ENCODE measurements at places on chromosomes 16 and 17.

DNA sequence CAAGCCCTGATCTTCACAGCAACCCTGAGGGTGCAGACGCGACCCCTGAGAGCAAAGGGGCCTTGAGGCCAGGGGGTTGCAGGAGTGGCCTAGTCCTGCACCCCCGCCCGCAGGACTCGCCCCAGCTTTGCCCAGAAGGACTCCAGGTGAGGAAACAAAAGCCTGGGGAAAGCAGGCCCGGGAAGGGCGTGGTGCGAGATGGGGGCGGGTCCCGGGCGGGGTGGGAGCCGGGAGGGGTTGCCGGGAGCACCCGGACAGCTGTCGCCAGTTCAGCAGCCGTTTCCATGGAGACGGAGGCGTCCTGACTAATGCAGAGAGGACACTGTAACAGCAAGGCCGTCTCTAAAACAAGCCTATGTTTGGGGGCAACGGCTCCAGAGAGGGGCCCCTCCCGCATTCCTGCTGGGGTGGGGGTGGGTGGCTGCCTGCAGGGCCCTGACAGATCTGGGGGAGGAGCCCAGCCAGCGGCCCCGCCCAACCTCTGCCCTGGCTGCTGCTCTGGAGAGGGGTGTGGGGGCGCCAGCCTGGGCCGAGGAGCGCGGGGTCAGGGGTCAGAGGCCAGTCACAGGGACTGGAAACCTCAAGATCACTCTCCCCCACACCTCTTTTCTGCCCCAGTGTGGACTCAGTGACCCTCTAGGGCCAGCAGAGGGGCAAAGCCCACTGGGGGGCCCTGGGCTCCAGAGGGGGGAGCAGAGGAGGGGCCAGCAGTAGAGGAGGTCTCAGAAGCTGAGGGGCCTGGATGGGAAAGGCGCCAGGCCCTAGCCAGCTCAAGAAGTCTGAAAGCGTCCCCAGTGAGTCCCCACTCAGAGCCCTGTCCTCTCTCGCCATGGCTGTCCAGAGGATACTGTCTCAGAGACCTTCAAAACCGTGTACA is 3.1 kb upstream of the TPPP3 start:
- DNase-seq: no peak

- no peak for DNase-seq
Observed at GRCh38 chr17:50511058-50511457, 2.8 kb downstream of the MYCBPAP start.

- DNase-seq: no peak
Observed at GRCh38 chr16:5065813-5066212, at the start of gene C16orf89. C16orf89 (minus strand) TSS chr16:5065956; CDS start chr16:5065908, 48 bp downstream.

DNA sequence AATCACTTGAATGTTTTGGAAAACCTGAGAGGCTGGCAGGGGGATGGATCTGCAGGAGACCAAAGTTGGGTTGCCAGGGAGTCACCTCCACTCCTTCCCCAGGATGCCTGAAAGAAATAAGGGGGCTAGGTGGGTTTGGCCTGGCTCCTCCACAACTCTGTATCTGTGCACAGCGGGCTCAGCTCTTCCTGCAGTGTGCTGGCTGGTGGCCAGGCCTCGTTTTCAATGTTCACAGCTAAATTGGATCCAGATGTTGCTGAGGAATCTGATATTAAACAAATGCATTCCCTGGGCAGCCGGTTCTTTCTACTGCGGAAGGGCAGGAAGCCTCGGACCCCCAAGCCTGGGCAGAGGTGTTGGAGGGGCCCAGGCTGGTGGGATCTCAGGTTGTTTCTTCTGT is 106.2 kb downstream of the N4BP1 start:
- DNase-seq: no peak

DNA sequence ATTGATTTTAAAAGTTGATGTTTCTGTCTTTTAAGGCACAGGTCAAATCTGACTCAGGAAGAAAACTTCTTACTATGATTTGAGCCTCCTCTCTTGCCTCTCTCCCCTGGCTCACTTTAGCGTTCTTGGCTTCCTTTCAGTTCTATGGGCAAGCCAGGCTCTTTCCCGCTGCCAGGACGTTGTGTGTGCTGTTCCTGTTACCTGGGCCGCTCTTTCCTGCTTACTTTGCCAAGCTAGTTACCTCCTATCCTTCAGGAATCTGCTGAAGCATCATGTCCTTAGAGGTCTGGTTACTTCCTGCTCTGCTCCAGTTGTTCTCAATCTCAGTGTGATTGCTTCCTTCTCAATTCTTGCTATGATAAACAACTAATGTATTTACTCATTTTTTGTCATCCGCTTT is 1108.5 kb upstream of the EEF2KMT start:
- no peak for DNase-seq

DNA sequence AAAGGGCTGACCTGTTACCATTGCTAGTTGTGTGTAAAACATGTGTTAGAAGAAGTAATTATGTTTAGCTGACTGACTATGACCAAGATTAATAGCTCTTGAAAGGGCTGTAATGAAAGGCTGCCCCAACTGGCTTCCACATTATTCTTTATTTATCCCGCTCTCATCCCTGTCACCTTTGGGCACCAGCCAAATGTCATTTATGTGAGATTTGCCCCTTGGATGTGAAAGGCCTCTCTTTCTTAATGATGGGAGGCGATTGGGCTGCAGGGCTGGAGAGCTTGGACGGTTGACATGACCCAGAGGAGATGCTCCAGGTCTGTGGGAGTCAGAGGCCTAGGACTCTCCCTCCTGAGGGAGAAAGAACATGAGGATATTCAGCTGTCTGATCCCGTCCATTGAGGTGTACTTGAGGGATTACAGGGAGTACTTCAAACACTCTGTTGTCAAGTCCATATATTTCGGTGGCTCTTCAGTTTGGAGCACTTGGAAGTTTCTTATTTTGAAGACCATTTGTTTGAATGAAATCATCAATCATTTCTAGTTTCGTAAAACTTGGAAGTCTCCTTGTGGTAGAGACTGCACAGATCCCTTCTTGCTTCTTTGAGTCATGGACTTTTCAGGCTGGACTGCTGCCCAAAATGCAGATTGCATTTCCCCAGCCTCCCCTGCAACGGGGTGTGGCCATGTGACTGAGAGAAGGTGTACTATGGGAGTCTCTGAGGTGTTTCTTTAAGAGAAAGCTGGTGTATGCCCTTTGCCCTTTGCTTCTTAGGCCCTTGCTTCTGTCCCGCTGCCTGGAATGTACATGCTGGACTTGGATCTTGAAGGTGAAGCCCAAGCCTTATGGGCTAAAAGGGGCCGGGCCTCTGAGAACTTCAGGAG is 51.3 kb downstream of the FTO start:
- DNase-seq: no peak

- no peak for DNase-seq
Observed at GRCh38 chr16:69253870-69254341, 57.2 kb upstream of the VPS4A start.

DNA sequence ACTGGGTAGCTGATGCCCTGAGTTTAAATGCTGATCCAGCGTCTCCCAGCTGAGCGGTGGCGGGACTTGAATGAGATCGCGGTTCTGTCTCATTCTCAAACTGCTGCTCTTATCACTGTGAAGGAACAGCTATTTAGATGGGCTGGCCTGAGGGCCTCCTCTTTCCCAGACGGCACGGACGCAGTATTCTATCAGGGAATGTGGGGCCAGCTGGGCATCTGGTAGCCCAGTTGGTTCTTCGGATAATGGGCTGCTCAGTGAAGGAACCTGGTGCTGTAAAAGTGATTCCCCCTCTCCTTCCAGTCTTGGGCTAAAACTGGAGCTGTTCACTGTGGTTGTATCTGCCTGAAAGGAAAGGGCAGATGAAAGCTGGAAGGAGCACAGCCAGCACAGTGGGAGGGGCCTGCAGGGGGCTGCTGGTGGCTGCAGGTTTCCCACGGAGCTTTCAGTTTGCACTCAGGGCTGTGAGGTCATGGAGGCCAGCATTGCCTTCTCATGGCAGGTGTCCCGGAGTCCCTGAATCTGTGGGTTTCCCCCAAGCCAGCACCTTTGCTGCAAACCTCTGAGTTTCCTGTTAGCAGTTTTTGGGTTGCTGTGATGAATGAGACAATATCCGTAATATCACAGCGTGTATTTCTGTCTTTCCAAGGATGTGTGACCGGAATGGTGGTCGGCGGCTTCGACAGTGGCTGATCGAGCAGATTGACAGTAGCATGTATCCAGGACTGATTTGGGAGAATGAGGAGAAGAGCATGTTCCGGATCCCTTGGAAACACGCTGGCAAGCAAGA is 3.6 kb downstream of the IRF8 start:
- no peak for DNase-seq

GRCh38 chr16:11181899-11182279 is 74.1 kb downstream of the SOCS1 start:
- no peak for DNase-seq

DNA sequence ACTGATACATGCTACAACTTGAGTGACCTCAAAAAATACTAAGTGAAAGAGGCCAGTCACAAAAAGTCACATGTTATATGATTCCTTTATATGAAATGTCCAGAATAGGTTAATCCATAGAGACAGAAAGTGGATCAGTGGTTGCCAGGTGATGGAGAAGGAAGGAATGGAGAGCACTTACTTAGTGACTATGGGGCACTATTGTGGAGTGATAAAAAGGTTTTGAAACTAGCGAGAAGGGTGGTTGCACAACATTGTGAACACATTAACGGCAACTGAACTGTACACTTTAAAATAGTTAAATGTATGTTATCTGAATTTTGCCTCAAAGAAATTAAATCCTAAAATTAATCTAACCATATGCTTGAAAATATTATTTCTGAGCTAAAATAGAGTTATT is 25.9 kb downstream of the AMFR start:
- no peak for DNase-seq

GRCh38 chr16:50071075-50071671 is 5.4 kb downstream of the HEATR3 start:
- DNase-seq: no peak

DNA sequence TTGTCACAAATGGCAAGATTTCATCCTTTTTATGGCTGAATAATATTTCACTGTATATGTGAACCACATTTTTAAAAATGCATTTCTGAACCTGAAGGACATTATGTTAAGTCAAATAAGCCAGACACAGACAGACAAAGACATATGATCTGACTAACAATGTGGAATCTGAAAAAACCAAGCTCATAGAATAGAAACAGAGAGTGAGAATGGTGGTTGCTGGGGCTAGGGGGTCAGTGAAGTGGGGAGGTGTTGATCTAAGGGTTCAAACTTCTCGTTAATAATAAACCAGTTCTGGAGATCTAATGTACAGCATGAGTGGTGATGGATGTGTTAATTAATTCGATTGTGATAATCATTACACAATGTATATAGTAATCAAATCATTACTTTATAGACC is 475.1 kb downstream of the WWOX start:
- no peak for DNase-seq

- no peak for DNase-seq
Observed at GRCh38 chr16:19879241-19879792, 5.3 kb downstream of the GPRC5B start.

DNA sequence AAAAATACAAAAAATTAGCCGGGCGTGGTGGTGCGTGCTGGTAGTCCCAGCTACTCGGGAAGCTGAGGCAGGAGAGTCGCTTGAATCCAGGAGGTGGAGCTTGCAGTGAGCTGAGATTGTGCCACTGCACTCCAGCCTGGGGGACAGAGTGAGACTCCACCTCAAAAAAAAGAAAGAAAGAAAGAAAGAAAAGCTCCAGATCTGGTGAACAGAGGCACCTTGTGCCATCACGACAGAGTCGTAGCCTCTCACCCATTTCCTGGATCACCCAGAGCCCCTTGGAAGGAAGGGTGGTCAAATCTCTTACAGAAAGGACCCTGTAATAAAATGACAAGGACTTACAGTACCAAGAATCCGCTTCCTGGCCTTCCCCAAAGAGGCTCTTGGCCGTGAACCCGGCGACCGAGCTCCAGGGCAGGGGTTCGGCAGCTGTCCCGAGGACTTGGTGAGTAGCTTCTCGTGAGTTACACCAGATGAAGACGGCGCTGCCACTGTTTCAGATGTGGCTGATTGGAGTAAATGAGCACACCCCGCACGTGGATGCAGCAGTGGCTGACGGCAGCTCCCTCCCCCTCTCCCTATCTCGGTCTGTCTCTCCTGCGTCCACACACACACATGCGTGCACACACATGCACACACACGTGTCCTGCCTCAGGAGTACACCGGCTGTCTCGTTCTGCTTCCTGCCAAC is 13.5 kb downstream of the LGALS3BP start:
- no peak for DNase-seq

GRCh38 chr17:66411520-66411919 is 109.1 kb downstream of the PRKCA start:
- DNase-seq: no peak

GRCh38 chr17:28949185-28950016 is 1.9 kb downstream of the PHF12 start:
- DNase-seq: no peak
